Cortex of kidney (tissue), 1 donor: ENCODE measurements at places on chromosomes 2 and 18.

DNA sequence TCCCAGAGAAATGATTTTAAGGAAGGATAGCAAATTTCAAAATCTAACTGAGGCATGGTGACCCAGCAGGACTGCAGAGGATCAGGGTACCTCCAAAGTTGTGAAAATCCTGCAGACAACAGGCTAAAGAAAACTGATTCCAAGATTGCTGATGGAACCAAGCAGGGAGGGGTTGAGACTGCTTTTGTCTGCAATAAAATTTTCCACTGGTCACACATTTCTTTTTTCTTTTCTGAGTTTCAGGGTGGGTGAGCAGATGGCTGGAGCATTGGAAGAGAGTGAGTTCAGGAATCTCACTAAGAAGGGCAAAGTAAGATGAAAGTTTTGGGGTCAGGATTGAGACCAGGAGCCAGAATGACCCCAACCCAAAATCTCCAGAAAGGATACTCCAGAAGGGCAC, 321.0 kb downstream of the TNS1 start:
- no peak for DNase-seq

DNA sequence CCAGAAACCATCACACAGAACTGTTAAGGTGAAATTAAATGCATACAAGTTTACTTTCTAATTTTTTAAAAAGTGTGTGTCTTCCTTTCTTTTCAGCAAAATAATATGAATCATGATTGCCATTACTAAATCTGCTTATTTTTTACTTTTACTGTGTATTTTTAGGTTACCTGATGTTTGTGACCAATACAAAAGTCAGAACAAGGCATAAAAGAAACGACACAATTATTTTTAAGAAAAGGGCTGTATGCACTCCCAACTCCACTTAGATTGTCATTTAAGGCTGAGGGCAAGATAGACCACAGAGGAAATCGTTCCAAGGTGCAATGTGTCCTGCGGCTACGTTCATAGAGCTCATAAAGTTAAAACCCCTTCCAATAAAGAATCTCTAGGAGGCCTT, 797.0 kb downstream of the TDRD15 start:
- no peak for DNase-seq

GRCh38 chr18:77059294-77059916, 73.2 kb downstream of the MBP start:
- no peak for DNase-seq

DNA sequence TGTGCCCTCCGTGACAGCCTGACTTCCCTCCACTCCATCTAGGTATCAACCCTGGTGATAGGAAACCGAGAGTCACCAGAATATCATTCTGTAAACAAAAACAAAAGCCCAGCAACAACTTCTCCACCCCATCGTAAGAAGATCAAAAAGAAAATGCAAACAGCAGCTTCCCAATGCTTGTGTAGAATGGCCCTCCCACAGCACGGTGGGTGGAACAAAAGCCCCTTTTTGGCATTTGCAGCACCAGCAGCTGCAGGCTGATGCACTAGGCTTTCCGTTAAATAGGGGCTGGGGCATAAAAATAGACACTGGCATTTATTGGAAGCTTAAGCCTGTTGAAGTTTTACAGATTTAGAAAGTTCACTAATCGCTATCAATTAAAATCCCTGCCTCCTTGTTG, 513.0 kb downstream of the GALR1 start:
- DNase-seq: no peak

GRCh38 chr18:11437046-11437445, 172.3 kb upstream of the SLC35G4 start:
- DNase-seq: no peak

- no peak for DNase-seq
These were observed 58.9 kb downstream of the NDUFA10 start for GRCh38 chr2:239966029-239966852.

GRCh38 chr2:36468463-36469105, 113.0 kb downstream of the CRIM1 start:
- DNase-seq: no peak

DNA sequence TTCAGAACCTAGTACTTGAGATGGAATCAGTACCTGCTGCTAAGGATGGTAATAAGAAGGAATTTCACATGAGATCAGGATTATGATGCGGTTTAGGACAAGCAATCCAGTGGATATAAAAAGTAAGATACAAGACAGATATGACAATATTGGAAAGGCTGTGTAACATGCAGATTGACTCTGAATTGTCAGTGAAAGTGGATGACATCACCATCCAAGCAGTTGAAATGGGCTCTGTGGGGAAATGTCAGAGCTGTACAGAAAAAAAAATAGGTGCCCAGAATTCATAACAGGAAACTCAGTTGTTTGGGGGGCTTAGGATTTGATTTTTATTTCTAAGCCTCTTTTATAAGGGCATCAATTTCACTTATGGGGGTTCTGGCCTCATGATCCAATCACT, 438.3 kb downstream of the SPAG16 start:
- no peak for DNase-seq

DNA sequence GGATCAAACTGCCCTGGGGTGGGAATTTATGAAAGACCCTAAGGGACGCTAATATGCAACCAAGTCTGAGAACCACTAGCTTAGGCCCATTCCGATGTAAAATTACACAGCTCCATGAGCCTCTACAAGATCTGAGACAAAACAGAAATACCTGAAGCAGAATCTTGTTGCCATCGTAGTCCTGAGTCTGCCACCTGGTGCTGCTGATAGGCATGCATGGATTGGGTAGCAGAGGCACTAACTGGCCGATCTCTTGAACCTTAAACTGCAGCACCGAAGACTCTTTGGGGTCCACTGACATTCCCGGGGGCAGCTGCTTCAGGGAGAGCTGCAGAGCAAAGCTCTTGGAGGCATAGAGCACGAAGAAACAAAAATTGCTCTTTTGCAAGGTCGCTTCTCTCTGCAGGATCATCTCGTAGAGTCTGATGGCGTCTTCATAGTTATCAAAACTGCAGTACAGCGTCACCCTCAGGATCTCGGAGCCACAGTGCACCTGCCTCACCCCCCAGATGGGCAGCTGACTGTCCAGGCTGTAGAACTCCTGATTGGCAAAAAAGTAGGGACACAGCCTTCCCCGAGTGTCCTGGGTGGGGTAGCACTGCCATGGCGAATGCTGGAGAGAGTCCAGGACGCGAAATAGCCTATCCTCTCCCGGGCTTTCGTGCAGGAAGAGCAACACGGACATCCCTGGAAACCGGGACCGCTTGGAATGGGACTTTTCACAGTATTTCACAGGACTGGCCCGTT, 848 bp downstream of the FAM124B start:
- no peak for DNase-seq

DNA sequence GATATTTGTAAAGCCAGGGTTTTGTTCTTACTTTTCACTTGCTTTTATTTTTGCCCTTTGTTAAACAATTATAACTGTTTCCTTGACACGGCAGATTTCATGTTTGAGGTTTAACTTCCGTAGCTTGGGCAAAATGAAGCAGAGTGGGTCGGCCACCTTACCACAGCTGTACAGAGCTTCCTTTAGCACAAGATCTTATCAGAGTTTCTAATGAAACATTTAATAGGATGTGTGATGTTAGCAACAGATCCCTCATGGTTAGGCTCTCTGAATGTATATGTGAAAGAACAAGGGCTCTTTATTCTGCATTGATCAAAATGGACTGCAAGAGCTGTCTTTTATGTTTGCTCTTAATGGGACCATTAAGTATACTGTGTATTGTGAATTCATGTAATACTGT, 22.3 kb downstream of the RNF125 start:
- no peak for DNase-seq

- no peak for DNase-seq
These were observed 107.6 kb downstream of the BIRC6 start for GRCh38 chr2:32464431-32464830.

DNA sequence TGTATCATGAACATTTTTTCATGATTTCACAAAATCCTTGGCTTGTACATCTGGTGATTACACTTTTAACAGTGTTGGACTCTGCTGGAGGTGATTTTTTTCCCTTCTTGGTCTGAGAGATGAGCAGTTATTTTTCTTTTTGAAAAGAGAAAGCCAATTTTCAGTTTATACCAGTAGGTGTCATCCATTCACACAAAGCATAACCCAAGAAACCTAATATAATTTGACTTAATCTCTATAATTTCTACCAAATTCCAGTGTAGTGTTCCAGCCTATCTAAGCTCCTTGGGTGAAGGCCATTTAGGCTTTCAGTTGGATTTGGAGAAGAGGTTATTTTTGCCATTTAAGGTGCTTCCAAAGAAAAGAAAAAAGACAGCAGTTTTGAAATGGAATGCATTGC, 7.7 kb upstream of the ICOS start:
- no peak for DNase-seq

- DNase-seq: no peak
These were observed 99.1 kb downstream of the SH3BP4 start for GRCh38 chr2:235050980-235051351.
